ENCODE measurements at places on chromosomes 12 and 14.

GRCh38 chr14:68630611-68631393 lies 162.1 kb downstream of the ZFP36L1 start:
- no peak for DNase-seq

DNA sequence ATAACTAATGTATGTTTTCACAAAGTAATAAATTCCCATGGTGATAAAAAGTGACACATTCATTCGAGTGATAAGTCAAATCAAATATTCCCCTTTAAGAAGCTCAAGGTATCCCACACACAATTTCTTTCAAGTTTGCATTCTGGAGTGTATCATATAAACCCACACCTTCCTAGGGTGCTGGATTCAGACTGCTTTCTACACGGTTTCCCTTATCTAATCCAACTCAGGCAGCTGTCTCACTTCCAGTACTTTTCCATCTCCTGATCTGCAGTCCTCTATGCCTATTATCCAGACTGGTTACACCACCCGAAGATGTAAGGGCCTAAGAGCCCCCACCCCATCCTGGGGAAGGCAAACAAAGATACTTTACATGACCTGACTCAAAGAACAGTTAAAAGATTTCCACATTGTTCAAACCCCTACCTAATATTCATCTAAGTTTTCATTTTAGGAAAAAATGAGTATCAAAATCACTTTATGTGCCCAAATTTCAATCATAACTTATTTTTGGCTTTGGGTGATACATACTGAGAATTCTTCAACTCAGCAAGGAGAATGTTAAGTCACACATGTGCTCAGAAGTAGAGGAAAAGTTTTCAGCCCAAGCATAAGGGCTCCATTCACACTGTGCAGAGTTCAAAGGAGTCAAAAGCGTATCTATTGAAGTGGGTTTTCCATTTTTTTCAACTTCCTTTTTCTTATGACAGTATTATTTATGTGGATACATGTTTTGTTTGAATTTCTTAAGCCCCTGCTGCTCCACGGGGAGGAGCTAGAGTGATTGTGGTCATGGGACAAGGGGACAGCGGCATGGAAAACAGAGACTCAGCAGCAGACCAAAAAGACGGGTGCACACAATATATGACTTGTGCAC lies 41.8 kb downstream of the CORO1C start:
- no peak for DNase-seq

DNA sequence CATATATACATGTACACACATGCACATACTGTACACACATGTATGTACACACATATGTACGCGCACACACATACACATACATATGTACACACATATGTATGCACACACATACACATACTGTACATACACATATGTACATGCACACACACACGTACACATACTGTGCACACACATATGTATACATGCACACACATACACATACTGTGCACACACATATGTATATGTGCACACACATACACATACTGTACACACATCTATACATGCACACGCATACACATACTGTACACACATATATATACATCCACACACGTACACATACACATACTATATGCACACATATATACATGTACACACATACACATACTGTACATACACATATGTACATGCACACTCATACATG lies 119.4 kb downstream of the ZFP36L1 start:
- DNase-seq, result no peak

DNA sequence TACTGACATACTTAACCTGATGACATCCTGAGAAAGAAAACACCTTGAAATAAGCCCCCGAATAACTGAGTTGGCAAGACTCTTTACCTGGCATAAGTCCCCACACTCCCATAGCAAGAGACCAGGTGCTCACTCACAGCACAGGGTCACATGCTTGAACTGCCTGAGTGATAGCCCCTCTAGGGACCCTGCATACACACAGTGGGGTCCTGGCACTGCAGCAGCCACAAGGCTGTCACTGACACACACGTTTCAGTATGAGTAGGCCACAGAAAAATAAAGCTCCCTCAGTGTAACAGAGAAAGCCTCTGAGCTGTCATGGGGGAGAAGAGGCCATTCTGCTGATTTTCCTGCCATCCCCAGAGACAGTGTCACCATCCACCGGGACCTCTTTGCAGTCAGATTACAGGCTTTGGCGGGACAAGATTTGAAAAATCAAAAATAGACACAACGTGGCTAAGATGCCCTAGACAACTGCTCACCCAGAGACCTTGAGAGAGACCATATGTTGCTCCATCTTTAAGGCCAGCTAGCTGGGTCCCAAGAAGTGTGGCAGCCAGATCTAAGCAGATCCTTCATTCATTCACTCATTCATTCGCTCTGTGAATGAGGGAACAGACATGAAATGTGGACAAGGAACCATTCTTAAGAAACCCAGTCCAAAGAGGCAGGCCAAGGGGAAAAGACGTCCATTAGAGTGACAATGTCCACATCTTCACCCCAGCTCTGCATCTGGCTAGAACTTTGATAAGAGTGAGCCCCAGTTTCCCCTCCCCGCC lies 1.6 kb downstream of the SCARB1 start:
- DNase-seq, result no peak

- no peak for DNase-seq
Measured at GRCh38 chr14:90755661-90756304, 60.4 kb downstream of the TTC7B start.

GRCh38 chr12:102824218-102824835 lies 92.7 kb downstream of the PAH start:
- no peak for DNase-seq

DNA sequence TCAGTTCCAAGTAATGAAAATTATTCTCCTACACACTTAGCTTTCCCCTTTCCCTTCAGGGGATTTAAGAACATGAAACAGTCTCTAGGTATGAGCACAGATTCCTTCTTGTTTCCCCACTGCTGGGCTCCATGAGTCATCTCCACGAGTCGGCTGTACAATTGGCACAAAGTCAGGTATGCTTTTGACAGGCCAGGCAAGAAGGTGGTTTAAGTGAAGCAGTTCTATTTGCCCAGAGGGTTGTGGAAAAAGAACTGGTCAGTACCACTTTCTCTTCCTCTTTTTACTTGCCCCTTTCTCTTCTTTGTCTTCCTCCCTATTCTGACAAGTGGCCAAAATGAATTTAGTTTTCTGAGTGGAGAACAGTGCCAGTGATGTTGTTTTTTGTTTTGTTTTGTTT lies 16.3 kb downstream of the DYNC1H1 start:
- no peak for DNase-seq

- no peak for DNase-seq
Measured at GRCh38 chr14:102046337-102047278, 40.2 kb downstream of the HSP90AA1 start.

- DNase-seq, result no peak
Measured at GRCh38 chr14:105710119-105711043, 184.0 kb downstream of the TMEM121 start.

GRCh38 chr12:63989301-63989845 lies 144.9 kb downstream of the SRGAP1 start:
- DNase-seq, result no peak

GRCh38 chr12:55501601-55502000 lies 9.4 kb downstream of the OR6C68 start:
- no peak for DNase-seq

Measured in activated CD4-positive, CD25-positive, alpha-beta regulatory T cell treated with anti-CD3 and anti-CD28 coated beads, Interleukin-2, amount 50 U/mL, for 72 hours (primary cell).